GM20000 (cell line): ENCODE measurements at places on chromosomes 5 and 9.

GRCh38 chr5:142600092-142600491 lies 85.8 kb downstream of the FGF1 start:
- DNase-seq, result no peak

- peak; percentile 89 for DNase-seq
These were observed 125.1 kb downstream of the C9orf50 start for GRCh38 chr9:129495620-129496472.

DNA sequence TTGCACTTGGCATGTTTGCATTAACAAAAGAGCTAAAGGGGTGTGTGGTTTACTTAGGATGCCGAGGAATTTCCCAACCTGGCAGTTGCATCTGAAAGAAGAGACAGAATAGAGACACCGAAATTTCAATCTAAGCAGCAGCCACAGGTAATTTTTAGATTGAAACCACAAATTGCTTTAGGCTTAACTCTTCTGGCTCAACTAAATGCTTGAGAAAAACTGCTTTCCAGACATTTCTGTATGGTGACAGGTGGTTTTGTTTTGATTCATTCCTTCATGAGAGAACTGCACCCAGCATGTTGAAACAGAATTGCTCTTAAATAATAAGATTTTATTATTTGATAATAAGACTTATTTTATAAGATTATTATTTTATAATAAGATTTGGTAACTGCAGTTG lies 21.5 kb downstream of the SECISBP2 start:
- no peak for DNase-seq

DNA sequence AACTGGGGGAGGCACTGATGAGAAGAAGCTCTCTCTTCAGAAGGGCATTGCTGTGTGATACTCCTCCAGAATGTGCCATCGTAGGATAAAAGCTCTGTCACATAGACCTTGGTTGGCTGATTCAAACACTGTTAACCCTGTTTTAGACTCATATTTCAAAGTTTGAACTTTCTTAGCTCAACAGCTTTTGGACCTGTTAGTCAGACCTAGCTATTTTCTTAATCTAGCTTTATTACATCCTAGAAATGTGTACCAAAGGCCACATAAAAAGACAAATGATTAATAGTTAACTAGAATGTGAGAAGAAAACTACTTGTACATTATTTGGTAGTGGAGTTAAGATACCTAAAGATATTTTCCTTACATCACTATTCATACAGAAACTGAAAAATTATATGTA lies 4.3 kb downstream of the RHOBTB3 start:
- DNase-seq, result no peak

- no peak for DNase-seq
These were observed 367.3 kb upstream of the PAPPA start for GRCh38 chr9:115786321-115786720.
